Ammon's horn (tissue), 1 donor: ENCODE measurements at places on chromosomes 1 and 21.
A peak's percentile ranks its signal among the peaks of the same experiment; 100 is the strongest.

DNA sequence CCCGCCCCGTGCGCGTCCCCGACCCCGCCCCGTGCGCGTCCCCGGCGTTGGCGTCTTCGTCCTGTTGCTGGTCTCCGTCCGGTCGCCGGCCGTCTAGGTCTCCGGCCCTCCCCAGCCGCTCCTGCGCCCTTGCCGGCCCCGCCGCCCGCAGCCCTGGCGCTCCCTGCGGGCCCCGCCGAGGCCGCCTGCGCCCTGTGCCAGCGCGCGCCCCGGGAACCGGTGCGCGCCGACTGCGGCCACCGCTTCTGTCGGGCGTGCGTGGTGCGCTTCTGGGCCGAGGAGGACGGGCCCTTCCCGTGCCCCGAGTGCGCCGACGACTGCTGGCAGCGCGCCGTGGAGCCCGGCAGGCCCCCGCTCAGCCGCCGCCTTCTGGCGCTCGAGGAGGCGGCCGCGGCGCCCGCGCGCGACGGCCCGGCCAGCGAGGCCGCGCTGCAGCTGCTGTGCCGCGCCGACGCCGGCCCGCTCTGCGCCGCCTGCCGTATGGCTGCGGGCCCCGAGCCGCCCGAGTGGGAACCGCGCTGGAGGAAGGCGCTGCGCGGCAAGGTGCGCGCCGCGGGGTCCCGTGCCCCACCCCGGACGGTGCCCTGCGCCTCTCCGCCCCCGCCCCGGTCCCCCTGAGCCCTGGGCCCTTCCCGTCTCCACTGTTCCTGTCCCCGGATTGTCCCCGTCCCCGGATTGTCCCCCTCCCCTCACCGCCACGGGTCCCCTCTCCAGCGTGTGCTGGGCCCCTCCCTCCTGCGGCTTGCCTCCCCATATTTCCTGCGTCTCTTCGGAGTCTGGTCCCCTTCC is at the start of gene RNF187:
RNF187 (plus strand) TSS at position 47 of the 789 bp plus-strand sequence.
- no peak for DNase-seq

DNA sequence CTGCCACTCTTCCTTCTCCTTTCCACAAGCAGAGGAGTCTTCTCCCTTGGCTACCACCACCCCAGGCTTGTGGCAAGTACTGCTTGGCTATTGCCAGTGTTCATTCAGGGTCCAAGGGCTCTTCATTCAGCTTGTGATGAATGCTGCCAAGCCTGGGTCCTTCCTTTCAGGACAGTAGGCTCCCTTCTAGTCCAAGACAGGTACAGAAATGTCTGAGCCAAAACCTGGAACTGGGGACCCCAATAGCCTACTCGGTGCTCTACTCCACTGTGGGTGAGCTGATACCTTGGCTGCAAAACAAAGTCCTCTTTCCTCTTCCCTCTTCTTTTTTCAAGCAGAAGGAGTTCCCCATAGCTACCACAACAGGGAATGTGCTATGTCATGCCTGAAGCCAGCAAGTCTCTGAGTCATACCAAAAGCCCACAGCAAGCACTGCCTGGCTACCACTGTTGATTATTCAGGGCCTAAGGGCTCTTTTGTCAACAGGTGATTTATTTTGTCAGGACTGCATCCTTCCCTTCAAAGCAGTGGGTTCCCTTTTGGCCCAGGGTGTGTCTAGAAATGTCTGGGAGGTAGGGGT is 268.9 kb downstream of the HHAT start:
- peak; percentile 56 for DNase-seq

GRCh38 chr1:94094469-94095111 is 26.4 kb downstream of the ABCA4 start:
- peak; percentile 84 for DNase-seq

GRCh38 chr1:198499588-198499987 is 40.9 kb downstream of the ATP6V1G3 start:
- DNase-seq: no peak

- DNase-seq: peak; percentile 40
These were observed 34.8 kb downstream of the KPNA6 start for GRCh38 chr1:32142446-32143301.

- DNase-seq: no peak
These were observed 249.2 kb downstream of the TOMM20 start for GRCh38 chr1:234879147-234880080.

- DNase-seq: no peak
These were observed 16.5 kb upstream of the PRDM16 start for GRCh38 chr1:3052501-3052900.

GRCh38 chr1:244865028-244865371 is 657 bp upstream of the HNRNPU start:
- DNase-seq: no peak

GRCh38 chr1:33660244-33660643 is 187.8 kb downstream of the ZSCAN20 start:
- DNase-seq: peak; percentile 35

- no peak for DNase-seq
These were observed 242.8 kb downstream of the CRB1 start for GRCh38 chr1:197510691-197511378.

DNA sequence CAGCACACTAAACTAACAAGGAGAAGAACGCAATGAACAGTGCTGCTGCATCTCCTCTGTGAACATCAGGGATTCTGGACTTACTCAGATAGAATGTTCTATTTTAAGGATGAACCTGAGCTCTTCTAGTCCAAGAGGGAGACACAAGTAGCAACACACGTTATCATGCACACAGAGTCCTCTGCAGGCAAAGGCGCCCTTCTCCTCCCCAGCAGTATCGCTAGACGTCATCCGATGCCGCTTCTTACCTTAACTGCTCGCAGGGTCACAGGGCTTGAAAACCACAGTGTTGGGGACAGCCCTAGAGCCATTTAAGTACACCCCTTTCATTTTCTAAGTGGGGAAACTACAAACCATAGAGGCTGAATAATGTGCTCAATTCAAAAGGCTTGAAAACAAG is 74.5 kb downstream of the HIVEP3 start:
- no peak for DNase-seq

GRCh38 chr1:44604157-44604955 is 69.9 kb downstream of the TMEM53 start:
- DNase-seq: no peak

DNA sequence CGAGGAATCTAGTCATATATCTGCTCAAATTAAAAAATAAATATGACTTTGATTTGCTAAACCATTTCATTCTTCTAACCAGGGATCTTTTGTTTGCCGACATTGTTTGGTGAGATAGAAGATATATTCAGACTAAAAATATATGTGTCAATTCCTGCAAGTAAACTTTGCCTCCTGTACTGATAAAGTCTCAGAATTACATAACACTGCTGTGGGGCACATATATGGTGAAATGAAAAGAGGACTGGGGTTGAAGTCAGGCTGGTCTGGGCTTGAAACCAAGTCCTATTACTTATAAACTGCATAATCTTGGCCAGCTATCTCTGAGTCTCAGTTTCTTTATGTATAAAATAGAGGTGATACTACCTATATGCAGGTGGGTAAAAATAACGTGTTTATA is 9.8 kb downstream of the SCMH1 start:
- DNase-seq: no peak

DNA sequence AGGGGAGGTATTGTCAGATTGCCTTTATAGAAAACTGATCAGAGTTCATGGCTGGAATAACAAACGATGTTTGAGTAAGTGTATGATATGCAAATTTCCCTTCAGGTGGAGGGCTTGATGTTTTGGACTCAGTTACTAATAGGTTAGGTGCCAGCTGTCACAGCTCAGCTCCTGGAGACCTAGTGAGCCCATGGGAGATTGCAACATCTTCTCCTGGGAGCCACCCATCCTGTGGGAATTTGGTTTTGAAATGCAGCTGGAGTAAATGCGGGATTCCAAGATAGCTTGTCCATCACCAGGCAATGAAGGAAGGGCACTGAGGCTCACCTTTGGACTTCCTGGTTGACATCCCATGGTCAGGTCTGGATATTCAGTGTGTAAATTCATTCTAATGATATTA is 211.4 kb upstream of the NRIP1 start:
- DNase-seq: no peak

GRCh38 chr1:244316407-244316806 is 135.3 kb downstream of the ADSS2 start:
- DNase-seq: no peak

DNA sequence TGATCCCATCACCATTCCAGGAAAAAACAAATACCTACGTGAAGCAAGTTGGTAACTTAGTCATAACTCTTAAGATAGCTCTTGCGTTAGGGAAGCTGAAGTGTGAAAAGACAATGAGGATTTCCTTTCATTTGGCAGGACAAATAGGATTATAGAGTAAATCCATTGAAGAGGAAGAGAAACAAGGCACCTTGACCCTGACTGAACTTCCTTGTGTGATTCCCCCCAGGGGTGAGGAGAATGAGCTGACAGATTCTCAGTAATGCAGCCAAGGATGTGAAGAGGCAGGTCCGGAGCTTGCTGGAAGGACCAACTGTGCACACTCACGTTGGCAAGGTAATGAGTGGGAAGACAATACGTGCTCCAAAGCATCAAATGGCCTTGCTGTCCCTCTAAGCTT is 55.0 kb upstream of the HMCN1 start:
- peak; percentile 12 for DNase-seq

- no peak for DNase-seq
These were observed 10.9 kb upstream of the TTC22 start for GRCh38 chr1:54811739-54812655.

GRCh38 chr1:230138561-230139239 is 71.7 kb downstream of the GALNT2 start:
- no peak for DNase-seq

- no peak for DNase-seq
These were observed 19.2 kb downstream of the EFCAB14 start for GRCh38 chr1:46699666-46700065.

- peak; percentile 53 for DNase-seq
These were observed 204.6 kb upstream of the TMPRSS15 start for GRCh38 chr21:18608226-18608625.

DNA sequence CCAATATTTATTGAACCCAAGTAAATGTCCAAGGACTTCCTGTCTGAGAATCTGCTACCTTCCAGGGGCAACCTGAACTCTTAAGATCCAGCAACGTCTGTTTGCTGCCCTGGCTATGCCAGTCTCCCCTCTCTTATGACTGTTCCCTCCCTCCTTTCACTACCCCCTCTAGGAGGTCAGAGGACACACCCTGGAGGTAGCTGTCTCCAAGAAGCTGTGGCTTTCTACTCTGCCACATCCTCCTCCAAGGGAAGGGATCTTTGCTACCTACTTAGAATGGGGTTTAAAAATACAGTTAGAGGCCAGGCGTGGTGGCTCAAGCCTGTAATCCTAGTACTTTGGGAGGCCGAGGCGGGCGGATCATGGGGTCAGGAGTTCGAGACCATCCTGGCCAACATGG is 3.6 kb upstream of the SMPDL3B start:
- no peak for DNase-seq

- no peak for DNase-seq
These were observed 106.9 kb downstream of the DHRS3 start for GRCh38 chr1:12511128-12511484.

- DNase-seq: no peak
These were observed 119.2 kb downstream of the SMYD2 start for GRCh38 chr1:214400131-214400530.

- no peak for DNase-seq
These were observed 17.8 kb downstream of the COPA start for GRCh38 chr1:160325252-160325651.

DNA sequence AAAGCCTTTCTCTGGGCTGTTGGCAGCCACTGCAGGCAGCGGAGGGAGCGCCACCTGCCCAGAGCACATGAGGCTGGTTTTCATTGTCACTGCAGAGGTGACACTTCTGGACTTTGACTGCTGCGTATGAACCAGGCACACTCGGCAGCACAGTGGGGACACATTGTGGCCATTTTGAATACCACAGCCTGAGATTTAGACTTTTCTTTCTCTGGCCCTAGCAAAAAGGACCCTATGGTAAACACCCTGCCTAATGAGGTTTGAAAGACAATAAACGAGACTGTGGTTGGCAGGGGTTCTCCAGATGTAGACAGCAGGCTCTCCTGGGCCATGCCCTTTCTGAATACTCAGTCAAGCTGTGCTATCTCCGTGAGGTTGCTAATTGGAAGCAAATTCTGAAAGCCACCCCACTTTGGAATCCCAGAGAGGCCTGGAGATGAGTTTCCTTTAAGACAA is 12.0 kb upstream of the KCNE2 start:
- peak; percentile 83 for DNase-seq

- DNase-seq: no peak
These were observed 40.7 kb upstream of the DHCR24 start for GRCh38 chr1:54927472-54928240.

- no peak for DNase-seq
These were observed 172.8 kb upstream of the PTGFR start for GRCh38 chr1:78318011-78318410.

- no peak for DNase-seq
These were observed 70.6 kb downstream of the CLSTN1 start for GRCh38 chr1:9753121-9753531.

- DNase-seq: peak; percentile 75
These were observed 387.6 kb downstream of the PCP4 start for GRCh38 chr21:40254540-40255465.

GRCh38 chr1:53639251-53639763 is 99.7 kb downstream of the GLIS1 start:
- DNase-seq: no peak

GRCh38 chr1:118073648-118074435 is 111.2 kb downstream of the SPAG17 start:
- DNase-seq: no peak

- DNase-seq: no peak
These were observed 3.2 kb downstream of the LYPLA2 start for GRCh38 chr1:23793861-23794731.

- no peak for DNase-seq
These were observed 22.4 kb upstream of the KIFAP3 start for GRCh38 chr1:170096806-170097340.

DNA sequence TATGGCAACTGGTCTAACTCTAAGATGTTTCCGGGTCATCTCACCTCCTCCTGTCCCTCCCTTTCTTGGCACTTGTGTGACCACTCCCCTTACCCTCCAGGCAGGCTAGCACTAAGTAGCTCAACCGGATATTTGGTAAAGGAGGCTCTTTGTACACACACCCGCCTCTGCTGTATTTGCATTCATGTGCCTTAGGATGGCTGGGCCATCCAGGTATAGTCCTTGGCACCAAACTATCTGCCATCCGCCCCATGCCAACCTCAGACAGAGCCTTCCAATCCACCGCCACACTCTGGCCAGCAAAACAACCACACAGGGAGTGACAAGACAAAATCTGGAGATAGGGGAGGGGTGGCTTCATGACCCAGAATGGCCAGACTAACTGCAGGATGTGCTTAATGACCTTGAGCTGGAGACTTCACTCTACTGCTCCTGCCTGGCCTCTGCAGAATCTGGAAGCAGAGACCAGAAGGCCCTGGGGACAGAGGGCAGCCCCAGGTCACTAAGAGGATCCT is 59.5 kb downstream of the CDK18 start:
- no peak for DNase-seq

- no peak for DNase-seq
These were observed 17.5 kb downstream of the ZBTB8OS start for GRCh38 chr1:32632829-32633228.

DNA sequence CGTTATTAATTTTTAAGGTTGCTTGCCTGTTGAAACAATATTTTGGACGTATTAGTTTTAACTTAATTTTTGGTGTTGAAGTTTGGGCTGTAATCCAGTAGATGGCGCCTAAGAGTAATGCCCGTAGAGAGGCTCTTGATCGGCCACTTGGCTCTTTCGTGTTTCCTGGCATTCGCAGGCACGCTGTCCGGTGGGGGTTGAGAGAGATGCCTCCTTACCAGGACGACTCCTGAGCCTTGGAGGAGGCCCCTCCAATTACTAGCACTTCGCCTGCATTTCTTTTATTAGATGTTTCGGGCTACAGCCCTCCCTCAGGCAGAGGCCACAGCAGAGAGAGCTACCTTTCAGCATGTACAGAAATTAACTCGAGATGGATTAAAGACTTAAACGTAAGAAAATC is 12.0 kb downstream of the OR2M4 start:
- peak; percentile 58 for DNase-seq
